ENCODE measurements at places on chromosomes 5 and 9. TPM values are rescaled to one million over a fixed set of nuclear protein-coding genes. Genes with fewer than 3 reads are reported as not detected.

DNA sequence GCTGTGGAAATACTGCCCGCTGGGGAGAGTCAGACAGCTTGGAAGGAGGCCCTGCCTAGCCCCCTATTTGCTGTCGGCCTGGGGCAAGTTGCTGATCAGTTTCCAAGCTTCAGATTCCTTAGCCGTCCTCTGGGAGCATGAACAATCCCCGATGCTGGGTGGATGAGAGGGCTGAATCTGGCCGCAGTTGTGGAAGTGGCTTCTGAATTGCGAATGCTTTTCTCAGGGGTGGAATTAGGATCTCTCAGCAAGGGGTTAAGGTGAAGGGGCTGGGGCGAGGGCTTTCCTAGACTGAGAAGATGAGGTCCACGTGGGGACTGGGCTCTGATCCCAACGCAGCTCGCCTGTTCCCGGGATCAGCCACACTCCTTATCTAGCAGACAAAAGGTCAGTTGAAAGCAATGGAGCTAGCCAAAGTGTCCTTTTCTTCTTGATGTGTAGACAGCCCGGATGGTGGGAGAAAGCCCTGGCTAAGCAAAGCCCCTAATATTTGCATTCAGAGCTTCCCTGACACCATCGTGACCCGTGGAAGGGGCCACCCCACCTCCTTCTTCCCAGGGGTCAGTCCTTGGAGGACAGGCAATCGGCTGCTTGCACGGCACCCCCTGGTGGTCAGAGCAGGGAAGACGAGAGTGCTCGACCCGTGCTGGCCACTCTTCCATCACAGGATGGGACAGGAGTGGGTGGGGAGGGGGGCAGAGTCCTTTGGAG lies 54.9 kb downstream of the COL15A1 start:
- peak; percentile 80 for DNase-seq

GRCh38 chr9:37543468-37543867 lies 32.7 kb downstream of the FBXO10 start:
- no peak for DNase-seq

DNA sequence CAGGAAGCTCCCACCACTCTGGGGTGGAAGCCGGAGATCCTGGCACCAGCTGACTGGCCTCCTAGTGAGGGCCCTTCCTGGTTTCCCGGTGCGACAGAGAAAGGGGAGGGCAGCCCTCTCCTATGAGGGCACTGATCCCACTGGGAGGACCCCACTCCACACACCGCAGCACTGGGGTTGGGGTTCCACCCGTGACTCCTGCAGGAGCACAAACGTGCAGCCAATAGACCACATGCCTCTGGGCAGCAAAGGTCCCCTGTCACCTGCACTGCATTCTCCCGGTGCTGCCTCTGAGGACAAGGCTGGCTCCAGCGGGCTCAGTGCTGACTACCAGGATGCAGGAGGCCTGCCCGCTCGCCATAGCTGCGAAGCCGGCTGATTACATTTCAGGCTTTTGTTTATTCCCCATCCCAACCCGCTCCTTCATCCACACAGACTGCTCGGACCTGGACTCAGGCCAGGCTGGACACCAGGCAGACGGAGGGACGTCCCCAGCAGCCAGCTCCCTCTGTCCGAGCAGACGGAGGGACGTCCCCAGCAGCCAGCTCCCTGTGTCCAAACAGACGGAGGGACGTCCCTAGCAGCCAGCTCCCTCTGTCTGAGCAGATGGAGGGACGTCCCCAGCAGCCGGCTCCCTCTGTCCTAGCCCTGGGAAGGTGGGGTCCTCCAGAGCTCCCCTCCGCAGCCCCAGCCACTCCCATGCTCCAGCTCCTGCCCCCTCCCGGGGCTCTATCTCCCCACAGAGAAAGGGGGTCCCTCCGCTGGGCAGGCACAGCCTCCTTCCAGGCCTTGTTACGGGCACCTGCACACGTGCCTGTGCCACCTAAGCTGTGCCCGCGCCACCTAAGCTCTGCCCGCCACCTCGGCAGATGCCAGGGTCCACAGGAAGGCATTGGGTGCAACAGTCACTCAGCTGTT lies 8.8 kb upstream of the CEP72 start:
- DNase-seq = peak; percentile 21

F12 gene
- not detected for total RNA-seq

PDE6A gene
- not detected for total RNA-seq

ANKRD55 gene
- not detected for total RNA-seq

DNA sequence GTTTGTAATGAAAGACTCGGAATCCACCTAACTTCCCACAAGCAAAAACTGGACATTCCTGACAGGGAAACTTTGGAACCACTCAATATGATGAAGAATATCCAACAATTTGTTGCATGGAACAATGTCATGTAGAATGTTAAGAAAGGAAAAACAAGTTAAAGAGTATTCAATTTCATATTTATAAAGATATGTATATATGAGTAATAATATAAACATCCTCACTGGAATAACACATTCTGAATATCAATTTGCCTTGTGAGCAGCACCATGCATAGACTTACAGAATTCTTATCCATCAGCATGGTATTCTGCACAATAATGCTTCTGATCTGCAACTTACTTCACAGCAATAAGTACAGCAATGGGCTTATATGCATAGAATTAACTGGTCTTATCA lies 650.3 kb downstream of the SEMA5A start:
- no peak for DNase-seq

DNA sequence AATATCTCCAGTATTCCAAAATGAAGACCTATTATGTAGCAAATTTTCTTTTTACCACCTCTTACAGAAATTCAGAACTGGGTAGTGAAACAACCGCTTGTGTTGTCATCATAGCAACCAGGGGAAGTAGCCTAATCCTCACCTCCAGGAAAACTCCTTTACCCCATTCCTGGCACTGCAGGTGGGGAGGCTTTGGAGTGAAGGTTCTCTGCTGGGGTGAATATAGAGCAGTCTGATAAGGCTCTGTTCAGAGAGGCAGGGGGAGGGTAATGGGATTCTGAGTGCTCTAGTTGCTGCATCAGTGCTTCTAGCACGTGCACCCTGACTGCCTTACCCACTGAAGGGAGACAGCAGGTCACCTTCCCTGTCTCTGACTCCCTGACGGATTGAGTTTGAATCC lies 116.2 kb downstream of the MAN2A1 start:
- DNase-seq = peak; percentile 33

DNA sequence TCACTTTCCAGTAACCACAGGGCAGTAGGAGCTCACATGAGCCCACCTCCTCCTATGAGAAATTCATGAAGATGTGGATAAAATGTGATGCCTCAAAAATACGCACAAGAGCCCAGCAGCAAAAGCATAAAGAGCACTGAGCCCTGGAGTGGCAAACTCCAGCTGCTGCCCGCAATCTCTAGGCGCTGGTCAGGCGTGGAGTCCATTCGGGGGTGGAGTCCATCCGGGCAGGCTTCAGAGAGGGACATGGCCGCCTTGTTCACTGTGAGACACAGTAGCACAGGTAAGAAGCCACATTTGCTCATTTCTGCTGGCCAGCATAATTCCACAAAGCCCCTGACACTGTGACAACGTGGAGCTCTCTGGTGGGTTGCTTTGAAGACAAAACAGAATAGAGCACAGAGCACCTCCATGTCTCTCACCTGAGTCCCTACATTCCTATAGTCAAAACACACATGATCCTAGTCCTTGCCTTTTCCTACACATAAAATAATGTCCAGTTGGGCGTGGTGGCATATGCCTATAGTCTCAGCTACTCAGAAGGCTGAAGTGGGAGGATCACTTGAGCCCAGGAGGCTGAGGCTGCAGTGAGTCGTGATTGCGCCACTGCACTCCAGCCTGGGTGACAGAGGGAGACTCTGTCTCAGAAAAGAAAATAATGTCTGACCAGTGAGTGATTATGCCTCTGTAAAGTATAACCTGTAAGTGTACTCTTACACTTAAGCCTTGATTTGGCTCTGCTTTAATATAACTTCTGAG lies 365.2 kb downstream of the GADD45G start:
- DNase-seq = no peak

DNA sequence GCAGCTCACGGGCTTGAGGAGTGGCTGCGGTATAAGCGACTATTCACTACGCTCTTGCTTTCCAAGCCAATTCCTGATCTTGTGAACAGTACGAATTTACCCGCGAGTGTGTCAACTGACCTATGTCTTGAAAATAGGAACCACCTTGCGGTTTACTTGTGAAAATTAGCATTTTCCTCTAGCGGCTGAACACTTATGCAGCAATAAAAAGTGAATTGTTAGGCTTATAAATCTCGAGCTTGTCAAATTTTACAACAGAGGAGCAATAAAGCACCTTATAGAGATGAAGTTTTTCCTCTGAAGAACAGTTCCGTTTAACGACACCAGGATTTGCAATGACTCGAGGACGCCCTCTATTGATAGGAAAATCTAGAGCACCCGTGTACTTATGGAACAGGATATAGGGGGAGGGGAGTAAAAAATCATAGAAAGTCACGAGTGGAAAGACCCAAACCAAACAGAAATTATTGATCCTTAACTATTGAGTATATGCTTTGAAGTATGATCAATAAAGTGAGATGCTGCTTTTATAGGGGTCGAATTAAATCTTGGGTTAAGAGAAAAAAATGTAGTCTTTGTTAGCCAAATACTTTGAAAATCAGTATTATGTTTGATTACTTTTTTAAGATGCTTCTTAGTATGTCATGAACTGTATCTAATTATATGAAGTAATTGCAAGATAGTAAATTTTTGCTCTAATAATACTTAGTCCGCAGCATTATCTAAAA lies 1.9 kb upstream of the RGMB start:
- peak; percentile 70 for DNase-seq

DNA sequence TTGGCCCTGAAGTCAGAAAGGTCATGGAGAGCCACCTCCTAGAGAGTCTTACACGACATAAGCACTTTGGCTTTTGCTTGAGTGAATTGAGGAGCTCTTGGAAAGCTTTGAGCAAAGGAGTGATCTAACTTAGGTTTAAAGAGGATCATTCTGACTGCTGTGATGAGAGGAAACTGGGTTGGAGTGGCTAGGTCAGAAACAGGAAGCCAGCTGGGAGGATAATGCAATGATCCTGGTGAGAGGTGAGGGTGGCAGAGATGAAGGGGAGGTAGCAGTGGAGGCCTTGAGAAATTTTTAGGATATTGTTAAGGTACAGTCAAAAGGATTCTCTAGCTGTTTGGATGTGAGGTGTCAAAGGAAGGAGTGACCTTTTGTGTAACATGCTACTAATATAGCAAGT lies 32.2 kb upstream of the ROPN1L start:
- no peak for DNase-seq

Data from stomach (tissue), 19 donors.